ENCODE measurements at places on chromosomes 5 and 9.
A peak's percentile ranks its signal among the peaks of the same experiment; 100 is the strongest.

GRCh38 chr5:32711681-32712480, 760 bp downstream of the NPR3 start:
- DNase-seq = no peak

DNA sequence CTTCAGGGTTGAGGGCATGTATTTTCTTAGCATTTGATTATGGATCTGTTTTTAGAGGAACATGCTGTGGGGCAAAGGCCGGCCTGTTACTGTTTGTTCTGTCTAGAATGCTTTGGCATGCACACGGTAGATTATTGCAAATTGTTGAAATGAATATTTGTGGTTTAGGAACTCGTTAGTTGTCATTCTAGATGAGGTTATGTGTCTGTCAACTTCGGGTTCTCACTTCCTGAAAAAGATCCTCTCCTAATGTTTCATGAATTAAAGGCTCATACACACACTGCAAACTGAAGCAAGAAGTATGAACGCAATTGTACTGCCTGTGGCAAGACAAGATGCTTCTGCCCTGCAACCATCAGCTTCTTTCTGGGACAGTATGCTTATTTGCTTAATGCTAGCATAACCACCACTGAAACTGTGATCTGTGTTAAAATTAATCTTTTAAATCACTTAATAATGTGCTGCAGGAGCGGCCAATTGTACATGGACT, 99.6 kb downstream of the BASP1 start:
- DNase-seq = no peak

DNA sequence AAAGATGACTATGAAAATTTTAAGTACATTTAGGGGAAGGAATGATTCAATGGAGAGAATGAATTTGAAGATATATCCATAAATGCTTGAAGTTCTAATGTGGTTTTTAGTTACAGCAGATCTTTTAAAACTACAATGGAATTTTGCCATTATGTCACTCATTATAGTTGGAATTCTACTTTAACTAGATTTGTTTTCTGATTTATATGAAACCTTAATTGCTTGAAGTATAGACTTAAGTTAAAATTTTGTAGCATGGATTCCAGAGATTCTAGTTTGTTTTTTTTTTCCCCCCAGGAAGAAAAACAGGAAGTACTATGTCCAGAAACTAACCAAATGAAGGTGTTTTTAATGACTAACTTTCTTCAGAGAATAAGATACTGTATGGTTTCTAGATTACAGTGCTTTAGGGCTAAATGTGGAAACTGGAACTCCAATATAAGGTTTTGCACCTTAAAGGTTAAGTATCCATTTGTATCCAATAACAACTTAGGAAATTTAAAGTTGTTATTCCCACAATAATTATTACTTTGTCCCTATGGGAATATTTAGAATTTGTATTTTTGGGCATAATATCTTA, 70.3 kb downstream of the ZSWIM6 start:
- no peak for DNase-seq

DNA sequence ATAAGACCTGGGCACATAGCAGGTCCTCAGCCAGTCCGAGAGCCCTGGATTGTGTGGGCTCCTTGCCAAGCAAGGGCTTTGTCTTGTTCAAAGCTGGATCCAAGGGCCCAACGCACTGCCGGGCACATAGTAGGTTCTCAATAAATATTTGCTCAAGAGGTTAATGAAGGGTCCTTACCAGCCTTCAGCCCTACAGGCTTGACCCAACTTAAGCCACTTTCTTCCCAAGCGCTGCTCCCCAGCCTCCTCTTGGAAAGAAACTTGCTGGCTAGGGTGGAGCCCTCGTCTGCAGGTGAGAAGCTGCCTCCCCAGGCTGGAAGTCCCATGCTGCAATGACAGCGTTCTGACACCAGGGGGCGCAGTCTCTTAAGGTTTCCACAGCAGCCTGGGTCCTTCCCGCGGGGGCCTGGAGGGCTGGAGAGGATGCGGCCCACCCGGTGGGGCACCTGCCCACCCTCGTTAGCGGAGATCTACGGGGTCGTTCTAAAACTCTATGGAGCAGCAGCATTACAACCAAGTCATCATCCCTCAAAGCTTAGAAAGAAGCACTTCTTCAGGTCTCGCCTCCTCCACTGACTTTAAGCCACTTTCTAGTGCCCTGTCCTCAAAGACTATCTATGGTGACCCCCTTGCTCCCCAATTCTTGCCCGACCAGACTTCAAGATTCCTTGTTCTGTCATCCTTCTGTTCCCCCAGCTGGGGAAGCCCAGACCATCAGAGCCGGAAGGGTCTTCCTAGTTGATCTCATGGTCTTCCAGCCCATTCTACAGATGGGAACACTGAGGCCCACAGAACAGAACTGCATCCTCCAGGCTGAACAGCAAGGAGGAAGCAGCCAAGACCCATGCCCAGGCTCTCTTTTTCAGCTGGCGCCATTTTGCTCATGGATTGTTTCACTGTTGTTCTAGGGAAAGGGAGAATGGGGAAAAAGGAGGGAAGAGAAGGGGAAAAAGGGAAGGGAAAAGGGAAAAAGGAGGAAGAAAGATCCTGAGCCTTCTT, 115.4 kb downstream of the LHX2 start:
- DNase-seq = peak; percentile 50

- DNase-seq = no peak
Observed at GRCh38 chr5:84228266-84228665, 156.4 kb downstream of the EDIL3 start.

GRCh38 chr5:8683496-8683895, 814.5 kb downstream of the MTRR start:
- no peak for DNase-seq

DNA sequence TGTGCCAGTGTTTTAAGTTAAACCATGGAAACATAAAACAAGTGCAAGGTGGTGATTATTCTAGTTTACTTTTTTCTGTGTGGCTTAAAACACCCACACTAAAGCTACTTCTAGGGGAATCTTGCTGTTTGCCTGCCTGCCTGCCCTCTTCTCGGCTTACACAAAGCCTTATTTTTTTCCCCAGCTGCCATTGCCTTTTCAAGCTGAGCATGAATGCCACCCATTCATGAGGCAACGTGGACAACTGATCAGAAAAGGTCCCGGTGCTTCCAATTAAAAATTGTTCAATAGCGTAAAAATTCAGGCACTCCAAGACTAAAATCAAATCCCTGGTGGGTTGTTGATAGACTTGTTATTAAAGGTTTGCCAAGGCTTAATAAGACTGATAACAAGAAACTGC, 401.4 kb downstream of the TMEM161B start:
- DNase-seq = no peak

DNA sequence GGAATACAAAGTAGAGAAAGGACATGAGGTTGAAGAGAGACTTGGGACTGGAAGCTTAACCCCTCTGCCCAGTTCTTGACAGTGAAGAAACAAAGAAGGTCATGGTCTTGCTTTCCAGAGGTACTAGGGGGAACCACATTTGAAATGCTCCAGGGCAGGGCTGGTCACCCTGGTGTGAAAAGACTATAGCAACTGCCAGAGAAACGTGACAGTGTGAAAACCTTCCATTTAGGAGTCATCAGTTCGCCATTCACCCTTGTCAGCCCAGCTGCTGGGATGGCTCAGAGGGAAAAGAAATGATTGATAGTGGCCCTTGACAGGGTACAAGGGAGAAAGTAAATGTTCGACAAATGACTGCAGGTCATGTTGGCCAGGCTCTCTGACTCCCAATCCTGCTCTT, 56.7 kb downstream of the MAT2B start:
- no peak for DNase-seq

GRCh38 chr5:37966871-37967270, 127.0 kb upstream of the GDNF start:
- DNase-seq = no peak

DNA sequence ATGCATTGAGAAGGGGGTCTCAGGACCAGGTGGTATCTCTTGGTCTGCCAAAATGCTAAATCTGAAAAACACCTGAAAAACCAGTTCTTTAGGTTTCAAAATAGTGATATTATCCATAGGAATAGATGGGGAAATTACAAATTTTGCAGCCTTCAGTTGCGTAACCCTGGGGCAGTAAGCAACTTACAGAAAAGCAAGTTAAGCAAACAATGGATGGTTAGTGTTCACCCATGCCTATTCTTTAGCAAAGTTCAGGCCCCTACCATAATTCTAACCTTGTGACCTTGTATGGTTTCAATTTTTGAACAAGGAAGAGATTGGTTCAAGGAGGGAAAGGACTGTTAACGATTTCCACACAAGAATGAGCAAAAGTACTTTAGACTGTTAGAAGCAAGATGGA, 24.5 kb downstream of the GLRX start:
- no peak for DNase-seq

DNA sequence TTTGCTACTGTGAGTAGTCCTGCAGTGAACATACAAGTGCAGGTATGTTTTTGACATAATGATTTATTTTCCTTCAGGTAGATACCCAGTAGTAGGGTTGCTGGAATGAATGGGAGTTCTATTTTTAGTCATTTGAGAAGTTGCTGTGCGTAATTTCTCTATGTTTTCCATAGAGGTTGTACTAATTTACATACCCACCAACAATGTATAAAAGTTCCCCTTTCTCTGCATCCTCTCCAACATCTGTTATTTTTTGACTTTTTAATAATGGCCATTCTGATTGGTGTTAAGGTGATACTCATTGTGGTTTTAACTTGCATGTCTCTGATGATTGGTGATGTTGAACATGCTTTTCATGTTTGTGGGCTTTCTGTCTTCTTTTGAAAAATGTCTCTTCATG, 64.7 kb upstream of the CTSL start:
- no peak for DNase-seq

GRCh38 chr5:14739538-14739937, 75.0 kb downstream of the OTULIN start:
- no peak for DNase-seq

DNA sequence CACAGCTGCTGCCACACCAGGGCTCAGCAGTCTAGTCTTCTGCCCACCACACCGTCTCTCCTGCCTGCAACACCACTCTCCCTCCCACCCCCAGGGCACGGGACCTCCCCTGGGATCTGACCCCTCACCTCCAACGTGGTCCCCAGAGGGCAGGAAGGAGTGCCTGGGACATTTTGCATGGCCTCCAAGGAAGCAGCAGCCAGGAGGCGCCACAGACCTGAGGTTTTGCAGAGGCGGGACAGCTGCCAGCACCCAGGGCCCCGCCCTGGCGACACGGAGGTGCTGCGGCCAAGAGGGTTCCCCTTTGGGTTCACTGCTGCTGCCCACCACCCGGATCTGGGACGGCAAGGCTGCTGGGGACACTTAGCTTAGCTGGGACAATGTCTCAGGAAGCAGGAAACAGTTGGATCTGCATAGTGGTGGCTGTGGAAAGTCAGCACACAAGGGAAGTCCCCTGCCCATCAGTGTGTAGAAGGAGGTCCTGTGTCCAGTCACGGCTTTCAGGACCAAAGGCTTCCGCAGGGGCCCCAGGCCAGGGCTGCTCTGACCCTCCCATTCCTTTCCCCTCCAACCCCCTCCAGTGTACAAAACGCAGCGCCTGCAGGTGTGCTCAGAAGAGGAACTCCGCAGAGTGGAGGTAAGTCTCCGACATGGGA, 13.8 kb downstream of the PROP1 start:
- DNase-seq = no peak

DNA sequence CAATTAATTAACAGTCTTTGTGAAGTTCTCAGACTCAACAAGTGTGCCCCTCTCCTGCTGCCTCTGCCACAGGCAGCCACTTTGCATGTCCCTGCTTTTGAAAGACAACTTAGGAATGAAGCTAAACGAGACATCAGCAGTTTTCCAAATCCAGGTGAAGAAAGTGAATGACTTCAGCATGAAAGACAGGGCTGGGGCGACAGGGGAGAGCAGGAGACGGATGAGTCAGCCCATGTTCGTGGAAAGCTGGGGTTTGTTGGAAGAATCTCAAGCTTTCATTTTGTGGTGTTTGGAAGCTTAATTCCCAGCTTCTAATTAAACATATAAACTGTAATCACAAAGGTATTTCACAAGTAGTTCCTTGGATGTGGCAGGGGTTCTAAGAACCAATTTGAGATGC, 207.8 kb upstream of the MAP3K1 start:
- no peak for DNase-seq

GRCh38 chr9:94656200-94656599, 16.9 kb upstream of the FBP1 start:
- DNase-seq = no peak

All from stimulated activated CD8-positive, alpha-beta memory T cell treated with anti-CD3 and anti-CD28 coated beads, Interleukin-4, amount 100 ng/mL, for 4 hours (primary cell).